Stimulated activated CD4-positive, alpha-beta T cell treated with anti-CD3 and anti-CD28 coated beads, Interleukin-12 subunit alpha, Interleukin-12 subunit beta, amount 100 ng/mL, for 24 hours (primary cell): ENCODE measurements at places on chromosomes 5 and 9.

DNA sequence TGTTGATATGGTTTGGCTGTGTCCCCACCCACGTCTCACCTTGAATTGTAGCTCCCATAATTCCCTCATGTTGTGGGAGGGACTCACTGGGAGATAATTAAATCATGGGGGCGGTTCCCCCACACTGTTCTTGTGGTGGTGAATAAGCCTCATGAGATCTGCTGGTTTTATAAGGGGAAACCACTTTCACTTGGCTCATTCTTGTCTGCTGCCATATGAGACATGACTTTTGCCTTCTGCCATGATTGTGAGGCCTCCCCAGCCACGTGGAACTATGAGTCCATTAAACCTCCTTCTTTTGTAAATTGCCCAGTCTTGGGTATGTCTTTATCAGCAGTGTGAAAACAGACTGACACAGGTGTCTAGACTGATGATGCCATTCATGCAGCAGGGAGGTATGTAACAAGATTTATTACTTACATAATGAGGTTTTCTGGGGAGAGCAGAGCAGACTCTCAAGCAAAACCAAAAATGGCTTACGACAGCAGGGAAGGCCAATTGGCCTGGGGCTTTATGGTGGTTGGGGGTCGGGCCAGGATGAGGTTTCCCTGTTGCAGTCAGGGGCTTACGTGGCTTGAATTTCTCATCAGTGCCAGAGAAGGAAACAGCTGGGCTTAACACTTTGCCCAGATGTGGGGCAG, 9.5 kb upstream of the COMMD10 start:
- DNase-seq: no peak

DNA sequence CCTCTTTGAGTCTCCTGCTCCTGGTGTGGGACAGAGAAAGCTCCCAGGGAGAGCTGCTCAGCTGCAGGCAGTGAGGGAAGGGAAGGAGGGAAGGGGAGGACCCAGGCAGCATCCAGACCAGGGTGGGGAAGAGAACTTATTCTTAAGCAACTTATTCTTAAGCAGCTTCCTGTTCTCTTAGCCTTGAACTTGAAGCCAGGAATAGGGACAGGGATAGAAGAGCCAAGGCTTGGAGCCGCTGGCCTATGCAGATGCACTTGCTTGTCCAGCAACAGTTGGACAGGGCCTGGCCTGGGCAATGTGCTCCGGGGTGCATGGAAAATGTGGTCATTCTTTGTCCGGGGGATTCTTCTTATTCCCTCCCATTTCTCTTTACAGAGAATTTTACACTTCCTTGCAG, 31.4 kb upstream of the SPTLC1 start:
- DNase-seq: no peak

GRCh38 chr5:34555699-34556508, 100.2 kb upstream of the RAI14 start:
- no peak for DNase-seq

DNA sequence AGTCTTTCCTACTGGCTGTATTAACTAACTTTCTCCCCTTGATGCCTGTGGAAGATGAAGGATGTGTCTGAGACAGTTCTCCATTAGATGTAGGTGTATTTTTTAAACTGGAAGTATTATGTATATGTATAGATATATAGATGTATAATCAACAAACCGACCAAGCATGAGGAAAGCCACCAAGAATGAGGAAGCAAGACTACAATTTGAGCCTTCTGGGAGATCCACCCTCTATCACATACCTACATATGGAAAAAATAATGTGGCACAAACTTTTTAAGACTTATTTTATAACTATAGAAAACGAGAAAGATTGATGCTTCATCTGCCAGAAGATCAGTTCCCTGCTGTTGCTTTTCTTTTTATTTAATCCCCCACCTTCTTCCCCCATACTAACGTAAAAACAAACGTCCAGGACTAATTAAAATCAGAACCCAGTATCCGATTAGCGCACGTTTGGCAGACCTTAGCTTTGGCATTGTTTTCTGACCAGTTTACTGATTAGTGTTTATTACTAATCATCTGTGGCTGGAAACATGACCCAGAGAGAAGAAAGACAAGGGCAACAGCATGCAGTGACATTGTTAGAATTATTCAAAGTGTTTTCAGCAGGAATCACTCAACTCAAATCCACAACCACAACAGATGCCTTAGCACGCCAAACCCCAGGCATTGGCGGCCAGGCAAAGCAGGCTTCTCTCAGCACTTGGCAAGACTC, 490.2 kb downstream of the EBF1 start:
- no peak for DNase-seq

DNA sequence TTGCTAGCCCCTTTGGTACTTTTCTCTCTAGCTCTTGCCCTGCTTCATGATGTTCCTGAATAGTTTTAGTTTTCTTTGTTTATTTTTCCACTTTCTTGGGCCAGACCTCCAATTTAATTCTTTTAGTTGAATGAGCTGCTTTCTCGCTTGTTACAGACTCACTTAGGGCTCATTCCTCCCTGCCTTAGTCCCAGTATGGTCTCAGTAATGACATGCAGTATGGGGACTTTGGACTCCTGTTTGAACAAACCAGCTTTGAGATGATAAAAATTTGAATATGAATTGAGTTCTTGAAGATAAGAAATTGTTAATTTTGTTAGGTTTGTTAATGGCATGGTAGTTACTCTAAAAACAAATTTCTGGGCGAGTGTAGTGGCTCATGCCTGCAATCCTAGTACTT, 284.8 kb upstream of the DMRT1 start:
- no peak for DNase-seq

GRCh38 chr5:172048539-172049101, 42.2 kb upstream of the FBXW11 start:
- no peak for DNase-seq
